Panc1 (cell line): ENCODE measurements at places on chromosomes 16 and 17. TPM values are rescaled to one million over a fixed set of nuclear protein-coding genes. Genes with fewer than 3 reads are reported as not detected.

Gene MYCBPAP
- 2.2 TPM for total RNA-seq

Gene CLDN7
- total RNA-seq: 43.1 TPM

Gene NPIPB12
- total RNA-seq: 55.3 TPM

Gene SLC6A2
- 0.10 TPM for total RNA-seq

Gene FBXL16
- total RNA-seq: 28.0 TPM

Gene FSCN2
- 1.2 TPM for total RNA-seq

Gene LITAFD
- total RNA-seq: not detected

DNA sequence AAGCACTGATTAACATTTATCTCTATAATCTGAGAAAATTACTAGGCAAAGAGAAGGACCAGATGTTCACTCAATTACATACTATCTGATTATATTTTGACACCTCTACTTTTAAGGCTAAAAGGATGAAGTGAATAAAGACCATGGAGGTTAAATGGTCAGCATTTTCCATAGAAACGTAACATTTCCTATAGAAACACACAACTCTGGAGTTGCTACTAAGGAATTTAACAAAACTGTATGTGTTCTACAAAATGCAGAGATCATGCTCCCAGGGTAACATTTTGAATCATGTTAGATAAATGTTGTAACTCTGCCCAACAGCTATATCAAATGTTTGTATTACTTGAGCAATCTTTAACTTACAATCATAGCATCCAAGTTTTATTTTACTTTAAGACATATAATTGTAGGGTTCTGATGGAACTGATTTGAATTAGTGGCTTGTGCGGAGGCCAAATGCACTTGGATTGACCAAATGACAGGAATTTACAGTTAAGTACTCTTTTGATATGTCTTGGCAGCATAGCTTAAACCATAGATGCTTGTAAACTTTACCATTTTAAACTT is 97.7 kb downstream of the RPGRIP1L start:
- no peaks in the 10 kb centered on the region for H3K4me1 ChIP-seq
- DNase-seq: no peak
- no peaks in the 10 kb centered on the region for H3K36me3 ChIP-seq
- no peaks in the 10 kb centered on the region for H3K27me3 ChIP-seq
- H3K27ac ChIP-seq: no peak overlapping the region
- no peak overlapping the region for H3K4me3 ChIP-seq

DNA sequence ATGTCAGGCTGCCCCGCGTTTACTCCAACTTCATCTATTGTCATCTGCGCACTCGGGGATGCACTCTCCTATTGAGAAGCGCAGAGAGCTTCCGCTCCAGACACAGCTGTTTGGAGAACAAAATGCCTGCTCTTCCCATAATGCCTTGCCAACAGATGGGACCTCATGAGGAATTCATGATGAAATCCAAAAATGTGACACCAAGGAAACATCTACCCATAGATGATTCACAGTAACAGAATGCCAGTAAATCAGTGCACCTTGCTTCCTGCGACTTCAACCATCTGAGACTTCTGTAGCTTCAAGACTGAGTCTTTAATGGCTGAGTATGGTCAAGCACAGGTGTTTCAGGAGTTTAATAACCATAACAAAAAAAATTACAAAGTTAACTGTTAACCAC is 1144.9 kb upstream of the GOT2 start:
- no peak overlapping the region for H3K27ac ChIP-seq
- no peaks in the 10 kb centered on the region for H3K4me1 ChIP-seq
- no peaks in the 10 kb centered on the region for H3K36me3 ChIP-seq
- no peak overlapping the region for H3K4me3 ChIP-seq
- H3K27me3 ChIP-seq: no peaks in the 10 kb centered on the region
- DNase-seq: no peak

GRCh38 chr17:18889658-18890057 is 31.7 kb downstream of the PRPSAP2 start:
- no peaks in the 10 kb centered on the region for H3K4me1 ChIP-seq
- DNase-seq: no peak
- no peak overlapping the region for H3K4me3 ChIP-seq
- H3K27me3 ChIP-seq: no peaks in the 10 kb centered on the region
- H3K27ac ChIP-seq: no peak overlapping the region

- H3K27ac ChIP-seq: no peak overlapping the region
- no peak for DNase-seq
- peaks cover 10% of the 10 kb centered on the region; the same call in 1 of the 2 replicates for H3K4me1 ChIP-seq
- no peaks in the 10 kb centered on the region for H3K36me3 ChIP-seq
Observed at GRCh38 chr16:78179666-78180065, 80.2 kb downstream of the WWOX start.

DNA sequence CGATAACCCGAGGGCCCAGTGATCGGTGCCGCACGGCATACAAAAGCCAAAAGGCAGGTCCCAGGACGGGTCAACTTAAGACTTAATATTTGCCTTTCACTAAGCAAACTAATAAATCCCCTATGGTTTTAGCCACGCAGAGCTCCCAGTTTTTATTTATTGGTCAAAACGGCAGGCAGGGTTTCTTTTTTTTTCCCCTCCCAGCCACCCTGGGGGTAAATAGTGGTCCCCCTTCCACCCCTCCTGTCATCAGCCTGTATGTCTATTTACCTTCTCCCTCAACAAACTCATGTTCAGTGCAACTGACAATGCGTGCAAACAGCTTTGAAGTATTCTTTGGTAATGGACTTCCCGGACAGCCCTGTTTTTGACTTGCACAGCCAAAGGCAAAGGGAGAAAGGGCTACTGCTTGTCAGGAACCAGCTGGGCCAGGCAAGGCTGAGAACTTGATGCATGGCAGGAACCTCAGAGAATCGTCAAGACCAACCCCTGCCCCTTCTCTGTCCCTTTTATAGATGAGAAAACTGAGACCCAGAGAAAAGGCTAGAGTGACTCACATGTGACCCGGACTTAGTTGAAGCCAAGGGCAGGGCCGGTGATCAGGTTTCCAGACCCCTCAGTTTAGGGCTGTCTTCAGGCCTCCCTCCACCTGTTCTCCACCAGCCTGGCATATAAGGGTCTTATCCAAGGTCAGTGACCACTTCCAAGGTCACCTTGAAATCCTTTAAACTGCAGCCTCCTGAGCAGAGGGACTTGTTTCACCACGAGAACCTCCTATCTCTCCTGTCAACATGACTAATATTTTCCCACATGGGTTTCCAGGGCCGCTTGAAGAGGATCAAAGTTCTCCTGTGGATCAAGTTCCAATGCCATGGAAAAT is 279.0 kb downstream of the SOX9 start:
- H3K27ac ChIP-seq: peak overlapping the region; percentile 75
- no peak for DNase-seq
- peaks cover 58% of the 10 kb centered on the region for H3K4me1 ChIP-seq
- H3K4me3 ChIP-seq: no peak overlapping the region
- peaks cover 7% of the 10 kb centered on the region; the same call in 1 of the 2 replicates for H3K36me3 ChIP-seq
- no peaks in the 10 kb centered on the region for H3K27me3 ChIP-seq

GRCh38 chr17:79778504-79779083 is 646 bp downstream of the CBX2 start:
- peaks cover 3% of the 10 kb centered on the region; the same call in 1 of the 2 replicates for H3K36me3 ChIP-seq
- no peak for DNase-seq
- no peak overlapping the region for H3K27ac ChIP-seq
- H3K4me1 ChIP-seq: peaks cover 18% of the 10 kb centered on the region
- H3K4me3 ChIP-seq: peak overlapping the region; percentile 61

GRCh38 chr17:51231999-51232398 is 27.9 kb downstream of the MBTD1 start:
- no peak overlapping the region for H3K27ac ChIP-seq
- H3K4me1 ChIP-seq: no peaks in the 10 kb centered on the region
- DNase-seq: no peak
- no peaks in the 10 kb centered on the region for H3K27me3 ChIP-seq

DNA sequence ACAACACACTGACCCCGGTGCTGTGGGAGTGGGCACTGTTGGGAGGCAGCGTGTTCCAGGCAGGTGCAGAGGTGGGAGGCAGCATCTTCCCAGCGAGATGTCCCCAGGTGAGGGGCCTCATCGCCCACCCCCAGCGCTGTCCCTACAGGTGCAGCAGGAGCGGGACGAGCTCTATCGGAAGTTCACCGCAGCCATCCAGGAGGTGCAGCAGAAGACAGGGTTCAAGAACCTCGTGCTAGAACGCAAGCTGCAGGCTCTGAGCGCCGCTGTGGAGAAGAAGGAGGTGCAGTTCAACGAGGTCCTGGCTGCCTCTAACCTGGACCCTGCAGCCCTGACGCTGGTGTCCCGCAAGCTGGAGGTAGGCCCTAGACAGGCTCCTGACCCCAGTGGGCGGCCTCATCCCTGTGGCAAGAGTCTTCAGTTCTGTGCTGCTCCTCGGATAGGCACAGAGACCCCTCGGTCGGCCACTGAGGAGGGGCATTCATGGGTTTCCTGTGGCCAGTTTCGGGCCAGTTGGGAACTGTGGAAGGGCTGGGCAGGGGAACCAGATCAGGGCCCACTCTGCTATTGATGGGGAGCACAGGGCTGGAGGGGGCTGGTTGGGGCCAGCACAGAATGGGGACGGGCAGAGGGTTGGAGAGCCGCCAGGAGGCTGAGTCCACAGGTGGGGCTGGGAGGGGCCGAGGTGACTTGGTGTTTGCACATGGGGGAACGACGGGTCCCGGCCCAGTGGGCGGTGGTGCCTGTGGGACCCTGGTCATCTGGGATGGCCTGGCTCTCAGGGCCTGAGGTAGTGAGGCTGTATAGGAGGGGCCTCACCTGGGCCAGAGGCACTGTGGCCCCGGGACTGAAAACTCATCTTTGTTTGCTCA is 21.1 kb upstream of the DBNDD1 start:
- no peak for DNase-seq
- no peaks in the 10 kb centered on the region for H3K27me3 ChIP-seq
- peaks cover 4% of the 10 kb centered on the region; the same call in 1 of the 2 replicates for H3K36me3 ChIP-seq
- H3K27ac ChIP-seq: no peak overlapping the region

DNA sequence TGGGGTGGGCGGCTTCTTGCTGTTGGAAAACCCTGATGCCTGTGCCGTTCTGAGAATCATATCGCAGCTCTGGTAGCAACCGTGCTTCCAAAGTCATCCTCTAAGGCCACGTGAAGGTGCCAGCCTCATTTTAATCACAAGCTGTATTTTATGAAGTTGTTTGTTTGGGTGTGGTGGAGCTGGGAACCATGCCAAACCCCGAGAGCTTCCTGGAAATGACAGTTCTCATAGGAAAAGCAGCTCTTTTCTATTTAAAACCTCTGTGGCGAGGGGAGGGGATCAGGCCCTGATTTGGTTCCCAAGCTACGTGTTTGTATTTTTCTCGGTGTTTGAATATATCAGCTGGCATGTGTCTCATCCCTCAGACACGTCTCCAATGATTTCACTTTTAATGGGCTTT is 21.7 kb downstream of the KNOP1 start:
- peaks cover 11% of the 10 kb centered on the region for H3K4me1 ChIP-seq
- no peaks in the 10 kb centered on the region for H3K36me3 ChIP-seq
- DNase-seq: peak; percentile 69
- H3K27ac ChIP-seq: no peak overlapping the region
- no peak overlapping the region for H3K4me3 ChIP-seq

DNA sequence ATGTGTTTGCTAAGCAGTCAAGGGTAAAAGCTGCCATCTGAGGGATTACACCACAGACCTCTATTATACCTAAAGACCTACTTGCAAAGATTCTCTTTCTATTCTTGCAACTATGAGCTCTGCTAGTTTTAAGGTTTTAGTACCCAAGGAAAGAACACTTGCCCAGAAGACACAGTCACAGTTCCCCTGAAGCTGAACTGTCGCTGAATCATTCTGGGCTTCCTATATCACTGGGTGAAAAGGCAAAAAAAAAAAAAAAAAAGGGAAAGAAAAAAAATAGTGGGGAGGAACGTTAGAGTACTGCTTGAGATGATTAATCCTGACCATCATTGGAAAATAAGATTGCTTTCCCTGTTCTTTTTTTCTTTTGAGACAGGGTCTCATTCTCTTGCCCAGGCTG is 37.9 kb downstream of the LYRM1 start:
- no peak for DNase-seq
- no peaks in the 10 kb centered on the region for H3K36me3 ChIP-seq
- no peaks in the 10 kb centered on the region; the same call in 1 of the 2 replicates for H3K27me3 ChIP-seq
- H3K4me1 ChIP-seq: no peaks in the 10 kb centered on the region
- H3K4me3 ChIP-seq: no peak overlapping the region

- H3K27ac ChIP-seq: no peak overlapping the region
- no peaks in the 10 kb centered on the region for H3K36me3 ChIP-seq
- no peaks in the 10 kb centered on the region for H3K27me3 ChIP-seq
- DNase-seq: no peak
Observed at GRCh38 chr16:72975809-72976437, 72.0 kb downstream of the ZFHX3 start.

- no peaks in the 10 kb centered on the region for H3K36me3 ChIP-seq
- H3K4me1 ChIP-seq: no peaks in the 10 kb centered on the region
- no peak overlapping the region for H3K4me3 ChIP-seq
Observed at GRCh38 chr16:57571098-57571497, 28.7 kb downstream of the ADGRG5 start.

DNA sequence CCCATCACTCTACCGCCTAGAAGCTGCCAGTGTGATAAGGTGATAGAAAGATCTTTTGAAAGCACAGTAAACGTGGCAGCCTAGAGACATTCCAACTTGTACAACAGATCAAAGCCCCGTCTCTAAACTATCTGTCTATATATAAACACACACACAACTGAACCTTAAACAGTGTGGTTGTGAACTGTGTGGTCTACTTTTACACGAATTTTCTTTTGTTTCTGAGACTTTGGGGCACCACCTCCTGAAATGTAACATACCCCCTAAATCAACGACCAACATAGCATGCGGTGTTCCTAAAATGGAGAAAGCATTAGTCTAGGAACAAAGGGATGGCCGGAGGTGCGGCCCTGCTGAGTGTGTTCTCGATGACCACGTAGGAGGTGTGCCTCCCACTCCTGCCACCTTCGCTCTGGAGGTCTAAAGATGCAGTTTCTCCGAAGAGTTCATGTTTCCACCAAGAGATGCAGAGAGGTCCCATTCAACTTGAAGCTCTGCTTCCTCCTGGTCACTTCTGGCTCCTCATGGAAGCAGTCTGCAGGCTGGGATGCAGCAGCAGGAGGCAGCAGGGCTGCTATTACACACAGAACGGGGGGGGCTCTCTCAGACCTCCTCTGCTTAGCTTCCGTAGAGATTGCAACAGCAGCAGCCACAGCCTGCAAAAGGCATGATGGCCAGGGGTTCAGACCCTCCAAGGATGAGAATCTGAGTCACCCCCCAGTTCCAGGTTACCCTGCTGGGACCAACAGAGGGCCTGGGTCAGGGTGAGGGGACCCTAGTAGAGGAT is 22.6 kb upstream of the USP10 start:
- H3K27ac ChIP-seq: no peak overlapping the region
- no peaks in the 10 kb centered on the region for H3K4me1 ChIP-seq
- no peaks in the 10 kb centered on the region for H3K36me3 ChIP-seq
- no peak overlapping the region for H3K4me3 ChIP-seq
- no peak for DNase-seq
